ENCODE measurements at places on chromosomes 1 and 21.

- DNase-seq, result no peak
Observed at GRCh38 chr1:3606779-3607702, 4.3 kb downstream of the MEGF6 start.

GRCh38 chr1:82978461-82979324, 1020.2 kb downstream of the TTLL7 start:
- DNase-seq, result no peak

DNA sequence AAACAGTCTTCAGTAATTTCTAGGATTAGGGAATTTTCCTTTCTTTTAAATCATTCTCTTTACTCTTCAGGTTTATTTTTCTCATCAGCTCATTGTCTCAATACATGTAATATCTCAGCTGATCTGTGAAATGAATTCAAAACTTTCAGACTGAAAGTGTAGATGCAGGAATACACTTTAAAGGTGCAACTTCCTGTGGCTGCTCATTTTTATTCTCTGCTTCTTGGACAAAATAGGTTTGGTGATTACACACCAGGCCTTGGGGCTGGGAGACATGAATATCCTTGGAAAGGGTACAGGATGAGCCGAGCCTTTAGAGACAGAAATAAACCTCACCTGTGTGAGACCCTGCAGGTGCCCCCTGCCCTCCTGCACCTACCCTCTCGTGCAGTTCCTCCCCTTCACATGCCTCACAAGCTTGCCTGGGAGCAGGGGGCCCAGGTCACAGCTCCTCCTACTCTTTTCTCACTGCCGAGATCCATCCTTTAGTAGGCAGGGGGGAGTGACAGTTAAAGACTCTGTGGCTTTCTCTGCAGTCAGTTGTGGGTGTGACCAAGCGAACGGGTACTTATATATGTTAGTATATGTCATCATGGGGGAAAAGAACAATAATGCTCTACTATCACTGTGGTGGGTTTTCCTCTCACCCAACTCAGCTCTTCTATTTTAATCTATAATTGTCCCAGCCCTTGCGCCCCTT, 23.6 kb downstream of the XCL2 start:
- no peak for DNase-seq

DNA sequence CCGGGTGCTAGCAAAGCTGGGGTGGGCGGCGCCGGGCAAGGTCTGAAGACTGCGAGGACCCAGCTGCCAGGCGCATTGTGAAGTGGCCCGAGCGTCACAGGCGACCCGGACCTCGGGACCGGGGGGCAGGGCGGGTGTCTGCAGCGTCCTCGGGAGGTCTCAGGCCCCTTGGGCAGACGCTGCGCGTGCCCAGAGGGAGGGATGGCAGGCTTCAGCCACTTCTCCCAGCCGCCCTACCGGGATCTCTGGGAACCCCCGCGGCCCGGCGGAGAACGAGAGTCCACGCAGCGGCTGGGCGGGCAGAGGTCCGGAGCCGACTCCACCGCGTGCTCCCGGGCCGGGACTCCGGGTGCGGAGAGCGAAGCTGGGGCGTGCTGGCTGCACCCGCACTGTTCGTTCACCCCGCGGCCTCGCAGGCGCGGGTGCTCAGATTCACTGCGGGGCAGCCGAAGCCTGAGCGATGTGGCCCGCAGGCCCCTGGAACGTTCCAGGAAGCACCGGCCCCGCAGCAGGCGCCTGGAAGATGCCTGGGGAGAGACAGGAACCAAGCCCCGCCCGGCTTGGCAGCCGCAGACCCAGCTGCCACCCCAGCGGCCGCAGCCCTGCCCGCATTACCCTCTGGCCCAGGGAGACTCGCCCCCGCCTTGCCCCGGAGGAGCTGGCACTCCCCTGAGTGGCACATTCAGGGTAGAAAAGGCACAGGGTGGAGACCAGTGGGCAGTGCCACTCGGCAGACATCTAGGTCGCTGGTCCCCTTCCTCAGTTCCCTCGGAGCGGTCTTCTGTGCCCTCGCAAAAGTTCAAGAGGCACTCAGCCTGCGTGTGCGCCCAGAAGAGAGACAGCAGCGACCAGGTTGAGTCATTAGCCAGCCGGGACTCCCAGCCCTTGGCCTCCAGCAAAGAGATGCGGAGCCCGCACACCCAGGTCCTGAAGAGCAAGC, at the start of gene CCDC185:
CCDC185 (plus strand) TSS at position 141 of the 940 bp plus-strand sequence; CDS start at position 202, 61 bp downstream.
- no peak for DNase-seq

GRCh38 chr1:184861755-184862336, 107.2 kb upstream of the EDEM3 start:
- DNase-seq, result no peak

DNA sequence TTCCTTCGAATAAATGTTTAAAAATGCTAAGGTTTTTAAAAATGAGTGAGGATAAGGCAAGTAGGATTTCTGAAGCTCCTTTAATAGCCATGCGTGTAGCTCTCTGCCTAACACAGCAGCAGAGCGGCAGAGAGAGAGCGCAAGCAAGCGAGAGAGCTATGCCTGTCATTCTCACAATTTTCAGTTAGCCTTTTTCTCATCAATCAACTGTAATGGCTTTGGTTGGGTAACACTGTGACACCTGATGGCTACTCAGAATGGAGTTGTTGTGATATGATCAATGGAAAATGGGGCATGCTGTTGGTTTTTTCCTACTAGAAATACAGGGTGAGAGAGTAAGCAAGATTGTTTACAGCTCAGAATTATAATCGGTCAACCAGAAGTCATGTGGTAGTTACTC, 198.4 kb downstream of the RPS6KC1 start:
- no peak for DNase-seq

DNA sequence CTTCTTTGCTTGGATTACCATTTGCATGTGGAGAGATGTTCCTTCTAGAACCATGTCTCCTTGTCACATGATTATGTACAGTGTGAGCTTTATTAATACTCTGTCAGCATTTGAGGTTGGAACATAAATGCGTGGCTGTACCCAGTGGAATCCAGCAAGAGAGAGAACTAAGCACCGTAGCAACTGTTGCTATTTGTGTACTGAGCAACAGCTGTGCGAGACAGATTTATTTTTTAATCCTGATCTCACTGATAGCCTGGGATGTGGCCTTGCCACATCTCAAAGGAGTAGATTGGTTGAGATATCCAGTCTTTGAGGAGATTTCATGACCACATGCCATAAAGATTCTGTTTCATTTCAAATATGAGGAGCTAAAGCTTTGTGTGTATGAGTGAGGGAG, 43.4 kb downstream of the KIF1B start:
- DNase-seq, result peak; percentile 96

- no peak for DNase-seq
Observed at GRCh38 chr1:175540896-175541645, 202.3 kb downstream of the TNR start.

- DNase-seq, result peak; percentile 76
Observed at GRCh38 chr1:155834296-155834926, 22.6 kb downstream of the GON4L start.

DNA sequence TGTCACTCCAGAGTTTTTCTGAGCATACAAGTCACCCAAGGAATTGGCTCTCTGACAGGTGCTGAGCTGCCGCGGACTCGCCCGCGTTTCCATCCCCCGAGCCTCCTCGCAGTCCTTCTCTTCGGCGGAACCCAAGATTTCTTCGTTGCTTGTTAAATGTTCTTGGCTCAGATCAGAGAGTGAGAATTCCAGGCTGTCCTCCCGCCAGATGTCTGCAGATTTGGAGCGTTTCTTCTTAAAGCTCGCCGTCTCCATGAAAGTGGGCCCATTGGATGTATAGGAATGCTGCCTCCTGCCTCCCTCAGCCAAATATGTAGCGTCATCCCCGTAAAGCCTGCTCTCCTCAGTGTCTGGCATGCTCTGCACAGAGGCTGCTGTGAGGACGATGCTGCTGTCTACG, 77.8 kb downstream of the TIAM1 start:
- no peak for DNase-seq

DNA sequence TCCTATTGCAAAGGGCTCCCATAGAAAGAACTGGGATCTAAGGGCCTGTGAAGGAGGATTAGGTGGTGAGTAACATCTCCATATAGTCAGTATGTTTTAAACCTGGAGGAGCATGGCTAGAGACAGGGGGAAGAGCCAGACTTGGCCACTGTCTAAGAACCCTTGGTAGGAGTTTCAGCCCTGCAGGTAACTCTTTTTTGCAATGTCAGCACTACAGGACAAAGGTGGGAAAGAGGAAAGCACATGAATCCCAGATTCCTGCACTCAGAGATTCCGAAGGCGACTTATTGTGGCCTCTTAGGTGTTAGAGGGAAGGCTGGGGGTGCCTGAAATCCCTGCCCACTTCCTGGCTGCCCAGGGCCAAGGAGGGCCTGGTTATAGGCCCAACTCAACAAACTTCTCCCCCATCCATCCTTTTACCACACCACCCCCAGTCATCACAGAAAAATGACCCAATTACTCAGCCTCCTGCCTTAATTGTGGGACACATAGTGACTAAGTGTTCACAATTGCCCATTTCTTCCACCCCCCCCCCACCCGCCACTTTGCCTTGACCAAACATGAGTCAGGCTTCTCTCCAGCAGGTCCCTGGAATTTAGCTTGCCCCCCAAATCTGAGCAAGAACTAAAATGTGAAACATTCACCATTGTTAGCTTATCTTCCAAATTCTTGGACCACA, 1.9 kb upstream of the NTNG1 start:
- DNase-seq, result peak; percentile 3

DNA sequence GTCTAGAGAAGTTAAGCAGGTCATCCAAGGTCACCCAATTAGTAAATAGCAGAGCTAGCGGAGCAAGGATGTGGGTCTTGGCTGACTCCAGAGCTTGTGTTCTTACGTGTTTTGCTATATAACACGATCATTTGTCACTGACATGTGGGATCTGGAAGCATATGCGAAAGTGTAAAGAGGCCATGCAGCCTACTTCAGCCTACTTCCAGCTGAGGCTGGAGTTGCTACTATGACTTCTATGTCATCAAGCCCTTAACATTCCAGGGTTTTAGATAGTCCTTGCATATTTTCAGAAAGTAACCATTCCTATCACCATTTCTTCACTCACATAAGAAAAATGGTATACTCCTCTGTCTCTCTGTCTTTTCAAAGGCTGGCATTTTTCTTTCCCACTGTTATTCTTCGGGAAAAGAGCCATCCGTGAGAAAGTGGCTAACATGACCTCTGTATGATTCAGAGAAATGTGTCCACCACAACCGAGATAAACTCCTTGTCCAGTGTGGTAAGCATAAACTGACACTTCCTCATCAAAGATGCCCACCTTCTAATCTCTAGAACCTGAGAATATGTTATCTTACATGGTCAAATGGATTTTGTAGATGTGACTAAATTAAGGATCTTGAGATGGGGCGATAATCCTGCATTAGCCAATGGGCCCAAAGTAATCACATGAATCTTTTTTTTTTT, 24.0 kb upstream of the ABL2 start:
- DNase-seq, result no peak

- DNase-seq, result no peak
Observed at GRCh38 chr1:27878039-27878438, 5.7 kb downstream of the THEMIS2 start.

DNA sequence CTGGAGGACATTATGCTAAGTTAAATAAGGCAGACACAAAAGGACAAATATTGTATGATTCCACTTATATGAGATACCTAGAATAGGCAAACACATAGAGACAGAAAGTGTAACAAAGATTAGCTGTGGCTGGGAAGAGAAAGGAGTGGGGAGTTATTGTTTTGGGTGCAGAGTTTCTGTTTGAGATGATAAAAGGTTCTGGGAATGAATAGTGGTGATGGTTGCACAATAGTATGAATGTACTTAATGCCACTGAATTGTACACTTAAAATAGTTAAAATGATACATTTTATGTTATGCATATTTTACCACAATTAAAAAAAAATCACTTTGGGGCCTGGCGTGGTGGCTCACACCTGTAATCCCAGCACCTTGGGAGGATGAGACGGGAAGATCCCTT, 21.2 kb upstream of the ERO1B start:
- DNase-seq, result no peak

- peak; percentile 17 for DNase-seq
Observed at GRCh38 chr1:41341772-41342562, 19.3 kb upstream of the FOXO6 start.

- no peak for DNase-seq
Observed at GRCh38 chr1:244011786-244012185, 39.3 kb upstream of the ZBTB18 start.

DNA sequence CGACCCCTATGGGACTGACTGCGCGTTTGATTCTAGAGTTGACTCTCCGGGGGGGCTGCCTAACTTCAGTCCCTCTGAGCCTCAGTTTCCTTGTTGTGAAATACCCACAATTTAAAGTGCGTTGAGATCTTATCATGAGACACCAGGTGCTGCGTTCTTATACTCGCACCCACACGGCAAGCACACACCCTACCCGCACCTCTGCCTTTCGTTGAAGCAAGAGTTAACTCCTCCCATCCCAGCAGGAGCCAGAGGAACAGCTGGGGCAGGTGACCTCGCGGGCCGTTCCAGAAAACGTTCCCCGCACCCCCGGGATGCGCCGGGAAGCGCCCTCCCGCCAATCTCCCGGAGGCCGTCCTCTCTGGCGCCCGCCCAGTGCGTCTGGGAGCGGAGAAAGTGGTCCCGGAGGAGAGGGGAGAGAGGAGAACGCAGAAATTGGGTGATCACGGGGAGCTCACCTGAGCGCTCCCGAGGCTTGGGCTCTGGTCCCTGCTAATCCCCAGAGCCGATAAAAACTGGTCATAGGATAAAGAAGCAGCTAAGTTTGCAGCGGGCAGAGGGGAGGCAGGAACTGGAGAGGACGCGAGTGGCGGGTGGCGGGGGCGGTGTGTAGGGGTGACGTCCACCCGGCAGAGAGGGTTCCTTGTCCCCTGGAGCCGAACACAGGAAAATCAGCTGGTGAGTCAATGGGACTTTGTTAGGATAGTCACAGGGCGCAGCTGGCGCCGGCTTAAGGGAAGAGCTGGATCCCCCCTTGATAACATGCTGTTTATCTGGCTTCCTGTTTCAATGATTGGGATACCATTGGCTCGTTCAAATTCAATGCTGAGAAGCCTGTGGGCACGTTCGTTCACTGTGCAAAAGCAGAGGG, 869 bp downstream of the NAV1 start:
- peak; percentile 50 for DNase-seq

GRCh38 chr1:214446772-214447556, 104.4 kb downstream of the PTPN14 start:
- DNase-seq, result peak; percentile 91

- no peak for DNase-seq
Observed at GRCh38 chr21:44670642-44671432, 4.1 kb upstream of the KRTAP12-2 start.

- DNase-seq, result no peak
Observed at GRCh38 chr21:34504595-34504994, 7.4 kb downstream of the KCNE1 start.

DNA sequence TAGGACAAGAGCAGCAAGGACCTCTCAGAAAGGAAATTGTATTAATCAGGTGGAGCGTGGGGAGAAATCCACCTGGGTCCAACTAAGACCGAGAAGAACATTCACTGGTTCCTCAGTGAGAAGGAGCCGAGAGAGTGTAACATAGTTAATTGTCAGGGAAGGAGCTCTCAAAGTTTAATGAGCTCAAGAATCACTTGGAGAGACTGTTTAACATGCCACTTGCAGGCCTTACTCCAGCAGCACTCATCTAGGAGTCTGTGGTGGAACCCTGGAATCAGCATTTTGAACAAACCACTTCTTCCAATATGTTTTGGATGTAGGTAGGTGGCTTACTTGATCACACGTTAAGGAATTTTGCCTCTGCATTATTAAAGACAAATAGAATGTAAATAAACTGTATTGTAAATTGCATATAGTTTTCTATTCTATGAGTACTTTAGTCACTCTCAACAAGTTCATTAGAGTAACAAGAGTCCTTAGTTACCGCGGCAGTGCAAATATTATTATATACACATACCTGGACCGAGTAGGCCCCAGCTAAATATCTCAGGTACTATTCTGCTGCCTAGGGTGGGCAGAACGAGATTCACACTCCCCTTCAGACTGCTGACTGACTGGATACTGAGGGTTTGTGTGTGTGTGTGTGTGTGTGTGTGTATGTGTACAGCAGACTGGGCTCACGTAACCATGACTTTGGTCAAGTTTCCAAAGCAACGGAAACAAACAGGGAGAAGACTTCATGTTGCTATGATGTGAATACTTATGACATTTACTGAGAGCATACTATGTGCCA, 203.2 kb upstream of the USP24 start:
- DNase-seq, result no peak

All from iris pigment epithelial cell (primary cell).